ENCODE measurements at places on chromosomes 7 and 10. TPM values are rescaled to one million over a fixed set of nuclear protein-coding genes. Genes with fewer than 3 reads are reported as not detected.
A peak's percentile ranks its signal among the peaks of the same experiment; 100 is the strongest.

- H3K36me3 ChIP-seq: no peaks in the 10 kb centered on the region
- H3K4me3 ChIP-seq: no peak overlapping the region
- no peaks in the 10 kb centered on the region for H3K4me1 ChIP-seq
Observed at GRCh38 chr10:133039107-133039802, 48.5 kb upstream of the ADGRA1 start.

- no peaks in the 10 kb centered on the region for H3K27me3 ChIP-seq
- H3K27ac ChIP-seq: peak overlapping the region; percentile 38
Observed at GRCh38 chr7:836429-836828, 4.2 kb downstream of the SUN1 start.

GRCh38 chr7:1052031-1052818, 7.9 kb downstream of the GPR146 start:
- peaks cover 4% of the 10 kb centered on the region for H3K36me3 ChIP-seq
- no peaks in the 10 kb centered on the region for H3K27me3 ChIP-seq
- DNase-seq: no peak

- no peaks in the 10 kb centered on the region for H3K27me3 ChIP-seq
- peaks cover 2% of the 10 kb centered on the region for H3K4me1 ChIP-seq
- H3K4me3 ChIP-seq: no peak overlapping the region
- DNase-seq: no peak
Observed at GRCh38 chr7:92115821-92116220, 18.5 kb downstream of the CYP51A1 start.

DNA sequence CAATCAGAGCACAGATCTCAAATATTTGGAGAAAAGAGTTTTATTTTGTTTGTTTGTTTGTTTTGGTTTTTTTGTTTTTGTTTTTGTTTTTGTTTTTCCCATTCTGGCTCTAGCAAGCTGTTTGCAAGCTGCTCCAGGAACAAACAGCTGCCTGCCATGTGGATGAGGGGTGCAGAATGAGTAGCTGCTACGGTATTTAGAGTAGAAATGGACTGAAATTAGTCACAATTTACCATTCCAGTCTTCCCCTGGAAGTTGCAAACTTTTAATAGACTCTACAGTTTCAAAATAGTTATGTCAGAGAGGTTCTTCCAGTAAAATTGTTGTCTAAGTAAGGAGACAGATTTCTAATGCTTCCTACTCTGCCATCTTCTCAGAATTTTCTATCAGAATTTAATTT, 27.1 kb upstream of the TAS2R16 start:
- no peaks in the 10 kb centered on the region for H3K4me1 ChIP-seq
- H3K27me3 ChIP-seq: no peaks in the 10 kb centered on the region
- H3K36me3 ChIP-seq: no peaks in the 10 kb centered on the region
- no peak overlapping the region for H3K4me3 ChIP-seq
- DNase-seq: no peak

GRCh38 chr7:155213955-155214740, 83.5 kb upstream of the INSIG1 start:
- DNase-seq: no peak
- H3K4me3 ChIP-seq: no peak overlapping the region
- no peaks in the 10 kb centered on the region for H3K36me3 ChIP-seq

Gene CDC123
- total RNA-seq: 85.4 TPM

Gene INHBA
- total RNA-seq: not detected

Gene RALA
- total RNA-seq: 34.1 TPM

Gene OPALIN
- not detected for total RNA-seq

All from activated CD4-positive, alpha-beta T cell treated with anti-CD3 and anti-CD28 coated beads, Interleukin-2, amount 10 ng/mL, durations not matched to agents 7 days and 5 days (primary cell).